ENCODE measurements at places on chromosomes 11 and 22.
A peak's percentile ranks its signal among the peaks of the same experiment; 100 is the strongest.

DNA sequence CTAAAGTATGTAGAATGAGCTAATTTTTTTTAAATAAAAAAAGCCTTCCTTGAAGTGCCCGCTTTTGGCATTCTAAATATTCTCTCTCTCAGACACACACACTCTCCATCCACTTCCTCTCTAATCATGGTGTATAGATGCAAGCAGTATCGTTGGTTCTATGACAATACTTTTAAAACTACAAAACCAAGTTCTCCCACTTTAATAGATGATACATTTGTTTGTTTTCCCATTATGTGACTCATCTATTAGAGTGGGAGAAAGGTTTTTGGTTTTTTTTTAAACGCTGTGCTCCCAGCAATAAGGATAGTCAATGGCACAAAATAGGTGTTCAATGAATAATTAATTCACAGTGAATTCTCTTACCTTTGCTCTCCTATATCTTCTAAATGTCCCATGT is 44.6 kb downstream of the FZD4 start:
- no peak for DNase-seq

DNA sequence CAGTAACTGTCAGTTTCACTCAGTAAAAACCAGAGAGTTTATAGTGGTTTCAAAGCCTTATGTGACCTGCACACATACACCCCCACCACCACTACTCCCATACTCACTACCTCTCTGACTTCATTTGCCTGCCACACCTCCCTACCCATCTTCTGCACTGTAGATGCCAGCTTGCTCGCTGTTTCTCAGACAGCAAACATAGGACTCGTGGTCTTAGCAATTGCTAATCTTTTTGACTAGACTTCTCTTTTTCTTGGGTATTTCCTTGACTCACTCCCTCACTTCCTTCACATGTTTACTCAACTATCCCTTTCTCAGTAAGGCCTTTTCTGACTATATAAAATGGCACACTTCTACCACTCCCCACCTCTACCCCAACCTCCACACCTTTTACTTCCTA is 27.8 kb downstream of the CEP295 start:
- no peak for DNase-seq

- DNase-seq, result no peak
Observed at GRCh38 chr11:115290893-115291292, 213.3 kb downstream of the CADM1 start.

DNA sequence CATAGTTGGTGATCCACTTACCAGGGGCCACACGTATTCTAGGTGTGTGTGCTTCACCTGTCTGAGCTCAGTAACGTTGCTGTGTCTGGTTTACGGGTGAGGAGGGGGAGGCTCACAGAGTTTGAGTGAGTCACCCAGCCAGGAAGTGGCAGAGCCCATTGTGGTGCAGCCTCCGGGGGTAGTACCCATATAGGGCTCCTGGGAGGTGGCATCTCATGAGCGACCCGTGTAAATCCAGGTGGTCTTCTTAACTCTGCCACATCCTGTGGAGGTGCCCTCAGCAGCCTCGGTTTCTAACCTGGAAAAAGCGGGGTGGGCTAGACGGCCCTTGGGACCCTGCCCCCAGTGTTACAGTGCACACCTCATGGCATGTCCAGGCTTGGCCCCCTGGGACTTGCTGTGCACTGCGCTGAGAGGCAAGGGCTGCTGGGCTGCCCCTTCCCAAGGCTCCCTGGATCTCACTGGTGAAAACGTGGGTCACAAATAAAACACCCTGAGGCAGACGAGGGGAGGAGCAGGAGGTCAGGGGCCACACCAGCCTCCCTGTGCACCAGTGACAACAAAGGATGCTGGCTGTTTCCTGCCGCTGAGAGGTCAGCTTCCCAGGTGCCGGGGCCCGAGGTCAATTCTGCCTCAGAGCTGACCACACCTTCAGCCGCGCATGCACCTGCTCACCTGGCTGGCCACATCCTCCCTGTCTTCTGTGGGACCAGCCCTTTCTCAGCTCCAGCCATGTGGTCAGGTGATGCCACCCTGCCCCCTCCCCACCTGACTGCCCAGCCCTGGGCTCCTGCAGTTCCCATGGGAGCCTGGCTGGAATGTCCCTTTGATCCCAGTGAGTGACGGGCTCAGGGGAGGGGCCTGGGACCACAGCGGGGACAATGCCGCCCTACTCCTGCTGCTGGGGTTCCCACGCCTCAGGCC is 305.1 kb downstream of the CTTN start:
- no peak for DNase-seq

DNA sequence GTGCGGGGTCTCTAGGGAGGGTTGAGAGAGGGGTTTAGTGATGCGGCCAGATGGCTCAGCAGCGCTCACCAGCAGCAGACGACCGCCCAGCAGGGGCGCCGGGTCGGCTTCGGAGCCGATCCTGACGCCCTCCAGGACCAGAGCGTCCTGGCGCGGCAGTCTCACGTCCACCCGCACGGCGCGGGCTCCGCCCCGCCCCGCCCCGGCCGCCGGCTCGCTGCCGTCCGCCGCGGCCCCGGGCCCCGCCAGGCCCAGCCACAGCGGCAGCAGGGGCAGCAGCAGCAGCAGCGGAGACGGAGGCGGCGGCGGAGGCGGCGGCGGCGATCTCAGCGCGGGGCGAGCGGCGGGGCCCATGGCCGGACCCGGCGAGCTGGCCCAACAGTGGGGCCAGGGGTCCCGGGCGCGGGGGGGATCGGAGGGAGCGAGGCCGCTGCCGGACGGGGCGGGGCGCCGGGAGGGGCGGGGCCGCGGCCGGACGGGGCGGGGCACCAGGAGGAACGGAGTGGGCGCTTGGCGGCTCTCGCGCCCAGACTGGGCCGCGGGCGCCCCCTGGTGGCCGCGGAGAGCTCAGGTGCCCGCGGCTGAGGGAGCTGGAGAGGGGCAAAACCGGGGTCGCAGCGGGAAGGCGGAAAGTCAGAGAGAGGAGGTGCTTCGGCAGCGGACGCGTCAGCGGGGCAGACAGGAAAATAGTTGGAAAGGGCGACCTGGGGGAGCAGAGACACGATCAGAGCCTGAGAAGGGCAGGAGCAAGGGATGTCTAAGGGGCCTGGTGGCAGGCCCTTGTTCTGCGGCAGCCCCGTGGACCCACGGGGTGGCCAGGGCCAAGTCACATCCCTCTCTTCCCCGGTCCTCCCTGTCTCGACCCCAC is at the start of gene RNF215:
Gene RNF215, minus strand, starts transcription at position 452 of the 868 bp plus-strand sequence. Its CDS starts 98 bp downstream, at position 354.
- DNase-seq, result peak; percentile 96

DNA sequence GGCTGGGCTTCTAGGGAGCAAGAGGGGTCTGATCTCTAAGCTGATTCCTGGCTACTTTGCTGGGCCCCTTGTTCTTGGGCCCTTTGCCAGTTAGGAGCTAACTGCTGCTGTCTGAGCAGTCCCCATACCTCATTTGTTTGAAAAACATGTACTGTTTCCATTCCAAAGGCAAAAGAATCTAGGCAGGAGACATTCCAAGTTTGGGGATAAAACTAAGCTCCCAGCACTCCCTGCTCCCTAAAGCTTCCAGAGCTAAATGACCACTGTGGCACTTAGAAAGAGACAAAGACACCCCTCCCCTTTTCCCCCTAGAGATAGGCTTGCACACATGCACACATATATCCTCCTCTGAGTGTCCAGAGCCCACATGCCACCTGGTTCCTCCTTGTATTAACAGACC is 22.7 kb upstream of the RRM1 start:
- no peak for DNase-seq

DNA sequence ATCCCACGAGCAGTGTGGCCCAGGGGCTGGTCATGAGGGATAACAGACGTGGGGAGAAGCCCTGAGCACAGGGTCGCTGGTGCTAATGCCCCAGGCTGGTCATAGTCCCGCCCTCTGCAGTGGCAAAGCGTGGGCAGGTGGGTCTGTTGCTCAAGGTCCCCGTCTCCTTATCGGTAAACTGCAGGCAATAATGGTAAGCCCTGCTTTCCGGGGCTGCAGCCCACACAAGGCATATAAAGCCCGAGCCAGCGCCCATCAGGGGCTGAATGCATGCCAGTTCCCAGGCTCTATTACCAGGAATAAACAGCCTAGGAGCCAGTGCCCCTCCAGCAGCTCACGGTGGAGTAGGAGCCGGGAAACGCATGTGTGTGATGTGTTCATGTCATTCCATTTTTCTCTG is 261.0 kb downstream of the BRD1 start:
- no peak for DNase-seq

GRCh38 chr11:28009996-28010395 is 98.0 kb downstream of the KIF18A start:
- DNase-seq, result no peak

DNA sequence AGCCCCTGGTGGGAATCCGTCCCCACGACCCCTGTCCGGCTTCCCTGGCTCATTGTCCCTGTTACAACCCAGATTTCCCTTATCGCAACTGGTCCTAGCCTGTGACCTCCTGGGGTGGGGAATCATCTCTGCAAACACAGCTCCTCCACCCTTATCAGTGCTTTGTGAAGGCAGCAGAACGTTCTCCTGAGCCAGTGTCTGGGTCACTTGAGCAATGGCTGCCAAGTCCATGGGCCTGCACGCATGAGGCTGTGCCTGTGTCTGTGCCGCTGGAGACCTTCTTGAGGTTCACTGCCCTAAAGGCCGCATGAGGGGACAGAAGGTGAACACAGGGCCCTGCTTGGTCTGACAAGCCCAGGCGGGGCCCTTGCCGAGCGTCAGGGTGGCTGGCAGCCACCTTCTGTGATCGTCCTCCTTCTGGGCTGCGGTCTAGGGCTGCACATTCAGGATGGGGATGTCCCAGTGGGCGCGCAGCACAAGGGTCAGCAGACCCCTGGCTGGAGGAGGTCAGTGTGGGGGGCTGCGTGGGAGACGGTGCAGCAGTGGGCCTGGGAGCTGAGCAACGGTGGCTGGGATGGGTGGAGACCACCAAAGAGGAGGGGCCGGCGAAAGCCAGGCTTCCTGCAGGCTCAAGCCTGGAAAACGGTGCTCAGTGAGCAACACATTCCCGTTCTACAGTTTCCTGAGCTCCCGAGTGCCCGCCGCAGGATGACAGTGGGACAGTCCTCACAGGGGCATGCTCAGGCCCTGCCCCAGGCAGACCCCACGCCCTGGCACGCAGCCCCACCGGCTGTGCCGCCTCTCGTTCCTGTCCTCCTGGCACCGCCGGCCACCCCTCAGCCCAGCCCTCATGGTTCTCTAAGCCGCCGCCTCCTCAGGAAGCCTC is 74.1 kb downstream of the CDKN1C start:
- DNase-seq, result no peak

DNA sequence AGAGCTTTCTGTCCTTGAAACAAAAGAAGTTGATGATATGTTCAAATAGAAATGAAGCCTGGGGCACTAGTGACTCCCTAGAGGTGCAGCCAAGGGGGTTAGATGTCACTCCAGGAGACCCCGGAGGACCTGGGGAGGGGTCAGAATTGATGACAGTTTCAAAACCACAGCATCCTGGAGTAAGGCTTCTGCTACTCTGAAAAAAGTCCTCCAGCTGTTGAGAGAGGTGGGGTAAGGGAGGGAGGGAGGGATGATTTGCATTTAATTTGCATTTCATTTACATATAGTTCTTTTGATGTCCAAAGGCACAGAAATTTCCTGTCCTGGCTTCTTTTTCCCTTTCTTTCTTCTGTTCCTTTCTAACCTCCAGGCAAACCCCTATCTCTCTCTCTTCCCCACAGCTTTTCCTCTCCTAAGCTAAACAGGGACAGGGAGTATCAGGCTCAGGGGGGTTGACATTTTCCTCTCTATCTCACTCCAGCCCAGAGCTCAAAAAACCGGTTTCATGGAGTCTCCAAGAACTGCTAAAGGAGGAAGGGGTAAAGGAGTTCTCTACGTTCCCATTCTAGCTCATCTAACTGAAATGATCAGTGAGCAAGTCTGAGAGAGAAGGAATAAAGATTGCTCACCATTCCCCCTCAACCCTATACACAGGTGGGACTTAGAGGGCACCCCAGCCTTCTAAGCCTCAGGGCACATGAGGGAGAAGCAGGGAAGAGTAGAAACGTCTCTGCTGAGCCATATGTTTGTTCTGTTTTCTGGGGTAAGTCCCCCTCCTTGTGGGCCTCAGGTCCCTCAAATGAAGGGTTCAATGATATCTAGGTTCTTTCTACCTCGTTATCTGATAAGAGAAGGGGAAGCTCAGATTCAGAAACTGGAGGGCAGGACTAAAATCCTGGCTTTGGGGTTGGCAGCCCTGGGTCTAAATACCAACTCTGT is 3.5 kb upstream of the POU2F3 start:
- DNase-seq, result no peak

GRCh38 chr11:116112087-116112935 is 608.1 kb upstream of the CADM1 start:
- DNase-seq, result no peak

- no peak for DNase-seq
Observed at GRCh38 chr11:77009533-77010160, 24.6 kb upstream of the B3GNT6 start.

GRCh38 chr11:71477641-71478527 is 24.9 kb downstream of the NADSYN1 start:
- DNase-seq, result no peak

- no peak for DNase-seq
Observed at GRCh38 chr11:72602250-72602904, 71.8 kb downstream of the PDE2A start.

- no peak for DNase-seq
Observed at GRCh38 chr11:114230031-114230704, 66.0 kb upstream of the NNMT start.

- no peak for DNase-seq
Observed at GRCh38 chr11:129249351-129249750, 57.2 kb upstream of the ARHGAP32 start.

DNA sequence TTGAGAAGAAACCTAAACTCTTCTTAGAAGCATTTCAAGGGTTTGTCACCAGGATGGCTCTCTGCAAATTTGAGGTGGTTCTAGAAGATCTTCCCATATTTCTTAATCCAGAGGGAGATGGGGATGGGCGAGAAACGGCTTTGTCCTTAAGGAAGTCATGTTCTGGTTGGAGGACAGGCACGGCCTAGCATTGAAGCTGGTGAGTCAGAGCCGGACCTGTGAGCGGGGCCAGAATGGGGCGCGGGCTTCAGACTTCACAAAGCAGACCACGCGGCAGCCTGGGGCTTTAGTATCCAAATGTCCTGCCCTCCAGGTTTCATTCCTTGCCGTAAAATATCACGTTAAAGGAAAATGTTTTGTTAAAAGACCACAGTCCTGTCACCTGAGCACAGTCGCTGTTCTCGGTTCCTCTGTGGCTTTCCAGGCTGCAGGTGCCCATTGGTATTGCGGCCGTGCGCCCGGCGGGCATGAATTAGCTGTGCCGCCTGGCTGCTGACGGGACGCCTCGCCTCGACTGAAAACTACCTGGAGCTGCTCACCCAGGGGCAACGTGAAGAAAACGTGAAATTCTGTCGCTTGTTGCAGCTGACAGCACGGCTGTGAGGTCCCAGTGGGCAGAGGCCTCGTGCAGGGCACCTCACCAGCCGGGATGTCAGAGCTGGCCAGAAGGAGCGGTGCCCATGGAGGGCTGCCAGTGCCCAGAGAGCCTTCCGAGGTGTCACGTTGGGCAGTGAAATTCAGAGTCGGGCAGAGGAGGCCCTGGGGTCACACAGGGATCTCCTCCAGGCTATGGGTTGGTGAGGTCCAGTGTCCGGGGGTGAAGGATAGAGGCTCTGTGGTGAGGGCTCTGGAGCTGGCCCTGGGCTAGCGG is 59.0 kb downstream of the LRP5 start:
- no peak for DNase-seq
